Chondrocyte (in vitro differentiated cells): ENCODE measurements at places on chromosomes 13 and 19. TPM values are rescaled to one million over a fixed set of nuclear protein-coding genes. Genes with fewer than 3 reads are reported as not detected.
A peak's percentile ranks its signal among the peaks of the same experiment; 100 is the strongest.

GRCh38 chr19:58584498-58585441, 11.6 kb upstream of the MZF1 start:
- DNase-seq: no peak

DNA sequence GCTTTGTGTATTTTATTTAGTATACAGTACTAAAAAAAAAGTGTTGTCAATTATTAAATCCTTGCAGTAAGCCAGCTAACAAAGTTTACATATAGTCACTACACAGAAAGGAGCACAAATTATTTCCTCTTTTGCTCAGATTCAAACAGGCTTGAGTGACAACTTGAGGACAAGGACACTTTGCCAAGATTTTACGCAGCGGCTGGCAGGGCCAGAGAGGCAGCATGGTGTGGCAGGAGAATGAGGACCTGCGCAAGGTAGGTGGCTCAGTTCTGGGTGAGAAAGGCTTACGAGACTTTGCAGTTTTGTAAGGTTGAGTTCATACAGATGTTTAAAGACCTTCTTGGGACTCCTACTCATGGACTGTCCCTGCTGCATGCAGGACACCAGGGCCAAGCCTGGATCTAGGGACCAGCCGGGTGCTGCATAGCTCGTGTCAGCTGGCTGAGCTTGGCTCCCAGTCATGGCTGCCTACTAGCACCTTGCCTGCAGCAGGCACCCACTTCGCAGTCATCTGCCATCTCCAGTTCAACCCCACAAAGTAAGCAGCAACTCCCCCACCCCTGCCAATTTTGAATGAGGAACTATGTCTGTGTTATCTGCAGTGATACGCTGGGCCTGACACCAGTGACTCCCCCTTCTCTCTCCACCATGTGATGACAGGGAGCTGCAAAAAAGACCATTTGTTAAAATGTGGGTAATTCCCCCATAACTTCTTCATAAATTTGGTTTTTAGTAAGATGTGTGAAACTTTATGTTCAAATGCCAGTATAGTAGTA, 3.7 kb upstream of the TUBA3C start:
- DNase-seq: no peak

DNA sequence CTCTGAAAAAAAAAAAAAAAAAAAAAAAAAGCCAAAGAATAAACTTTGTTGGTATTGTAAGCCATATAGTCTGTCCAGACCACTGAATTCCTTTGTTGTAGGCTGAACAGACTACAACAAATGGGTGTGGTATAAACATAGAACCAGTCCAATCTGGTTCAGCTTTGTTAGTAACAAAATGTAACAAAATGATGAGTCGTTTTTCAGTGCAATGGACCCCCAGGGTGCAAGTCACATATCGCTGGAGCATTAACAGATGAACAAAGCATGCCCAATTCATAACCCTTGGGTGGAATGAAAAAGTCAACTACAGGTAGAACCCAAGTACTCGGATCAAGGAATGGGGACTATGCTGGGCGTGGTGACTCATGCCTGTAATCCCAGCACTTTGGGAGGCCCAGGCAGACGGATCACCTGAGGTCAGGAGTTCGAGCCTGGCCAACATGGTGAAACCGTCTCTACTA, 13.6 kb upstream of the FCHO1 start:
- no peak for DNase-seq

GRCh38 chr19:41435936-41436673, 3.6 kb downstream of the DMAC2 start:
- peak; percentile 47 for DNase-seq

GRCh38 chr19:23917856-23918255, 3.2 kb downstream of the ZNF726 start:
- no peak for DNase-seq

GRCh38 chr13:50898338-50898737, 11.3 kb upstream of the RNASEH2B start:
- no peak for DNase-seq

DNA sequence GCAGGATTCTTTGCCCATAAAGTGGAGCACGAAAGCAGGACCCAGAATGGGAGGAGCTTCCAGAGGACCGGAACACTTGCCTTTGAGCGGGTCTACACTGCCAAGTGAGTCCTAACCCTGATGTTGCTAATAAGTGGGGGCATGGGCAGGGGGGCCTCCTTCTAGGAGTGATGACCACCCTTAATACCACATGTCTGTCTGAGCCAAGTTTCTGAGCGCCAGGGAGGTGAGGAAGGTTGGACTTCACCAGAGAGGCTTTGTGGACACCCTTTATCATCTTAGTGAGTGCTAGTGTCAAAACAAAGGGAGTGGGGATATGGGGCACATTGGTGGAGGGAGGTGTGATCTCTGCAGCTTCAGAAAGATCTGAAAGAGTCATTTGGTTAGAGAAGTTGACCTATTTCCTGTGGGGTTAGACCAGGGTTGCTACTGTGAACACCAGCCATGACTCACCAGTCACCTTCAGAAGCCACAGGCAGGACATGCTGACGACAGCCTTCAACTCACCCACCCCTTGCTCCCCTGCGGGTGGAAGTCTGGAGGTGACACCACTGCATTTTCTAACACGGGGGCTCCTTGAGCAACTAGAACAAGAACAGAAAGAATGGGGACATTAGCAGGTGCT, 8.8 kb downstream of the ALOX5AP start:
- DNase-seq: no peak

DNA sequence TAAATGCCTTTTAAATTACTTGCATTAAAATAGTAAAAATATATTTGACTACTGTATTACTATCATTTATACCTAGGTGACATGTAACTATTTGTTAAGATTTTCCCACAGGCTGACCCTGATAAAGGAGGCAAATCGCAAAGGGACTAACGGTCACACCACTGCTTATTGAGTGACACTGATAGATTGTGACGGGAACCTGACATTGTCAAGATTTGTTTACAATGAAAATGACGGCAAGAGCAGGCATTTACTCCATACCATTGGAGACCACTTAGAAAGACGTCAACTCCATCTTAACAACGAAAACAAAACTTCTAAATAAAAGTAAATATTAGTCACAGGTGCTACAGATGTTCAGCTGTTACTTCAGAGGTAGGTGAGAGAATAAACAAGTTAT, 289.0 kb downstream of the DACH1 start:
- DNase-seq: no peak

- DNase-seq: no peak
Observed at GRCh38 chr19:4096049-4096892, 27.7 kb downstream of the MAP2K2 start.

GRCh38 chr13:43953370-43953769, 73.7 kb downstream of the LACC1 start:
- DNase-seq: no peak

DNA sequence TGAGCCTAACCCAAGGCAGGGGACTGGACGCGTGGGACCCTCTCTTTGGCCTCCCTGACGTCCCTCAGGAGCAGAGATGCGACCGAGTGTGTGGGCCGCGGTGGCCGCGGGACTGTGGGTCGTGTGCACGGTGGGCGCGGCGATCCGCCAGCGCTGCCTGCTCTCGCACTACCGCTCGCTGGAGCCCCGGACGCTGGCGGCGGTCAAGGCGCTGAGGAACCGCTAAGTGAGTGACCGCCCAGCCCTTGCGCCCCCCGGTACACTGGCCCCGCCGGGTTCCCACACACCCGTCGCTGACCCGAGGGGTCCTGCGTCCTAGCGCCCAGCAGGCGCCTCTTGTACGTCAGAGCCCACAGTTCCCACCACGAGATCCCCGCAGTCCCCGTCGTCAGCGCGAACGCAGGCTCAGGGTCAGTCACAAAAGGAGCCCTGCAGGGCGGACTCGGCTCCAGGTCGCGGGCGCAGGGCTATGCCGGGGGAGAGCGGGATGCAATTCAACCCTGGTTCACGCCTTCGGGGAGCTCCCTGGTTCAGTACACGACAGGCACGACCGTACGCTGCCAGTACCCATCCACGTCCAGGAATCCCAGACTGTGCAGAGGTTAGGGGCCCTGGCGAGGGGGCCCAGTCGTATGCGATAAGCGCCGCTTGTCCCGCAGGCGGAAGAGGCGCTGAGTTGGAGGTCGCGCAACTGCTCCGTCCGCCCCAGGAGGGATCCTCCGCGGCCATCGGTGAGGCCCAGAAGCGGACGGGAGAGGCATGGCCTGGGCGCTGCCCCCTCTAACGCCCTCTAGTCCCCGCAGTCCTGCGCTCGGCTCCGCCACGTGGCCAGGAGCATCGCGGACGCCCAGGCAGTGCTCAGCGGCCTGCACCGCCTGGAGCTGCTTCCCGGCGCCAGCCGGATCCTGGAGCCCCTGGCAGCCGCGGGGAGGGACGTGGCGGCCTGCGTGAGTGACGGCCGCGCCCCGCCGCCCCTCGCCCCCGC, 3.6 kb upstream of the IFNL2 start:
- DNase-seq: no peak

DNA sequence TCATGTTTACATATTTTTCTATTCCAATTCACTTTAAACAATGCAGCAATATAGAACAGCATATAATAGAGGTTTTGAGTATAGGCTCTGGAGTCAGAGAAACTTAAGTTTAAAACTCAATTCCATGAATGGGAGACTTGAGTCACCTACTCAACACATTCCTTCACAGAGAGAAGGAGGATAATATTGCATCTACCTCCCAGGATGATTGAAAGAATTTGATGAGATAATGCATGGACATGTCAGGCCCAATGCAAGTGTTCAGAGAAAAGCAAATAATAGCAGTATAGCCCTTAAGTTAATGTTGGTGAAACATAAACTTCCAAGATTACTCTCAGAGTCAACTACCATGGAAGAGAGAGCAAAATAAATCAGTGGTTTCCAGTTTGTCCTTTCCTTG, 170.2 kb downstream of the DCLK1 start:
- no peak for DNase-seq

GRCh38 chr13:30759748-30760147, 24.4 kb downstream of the ALOX5AP start:
- DNase-seq: no peak

- DNase-seq: no peak
Observed at GRCh38 chr13:83620530-83621220, 261.6 kb downstream of the SLITRK1 start.

DNA sequence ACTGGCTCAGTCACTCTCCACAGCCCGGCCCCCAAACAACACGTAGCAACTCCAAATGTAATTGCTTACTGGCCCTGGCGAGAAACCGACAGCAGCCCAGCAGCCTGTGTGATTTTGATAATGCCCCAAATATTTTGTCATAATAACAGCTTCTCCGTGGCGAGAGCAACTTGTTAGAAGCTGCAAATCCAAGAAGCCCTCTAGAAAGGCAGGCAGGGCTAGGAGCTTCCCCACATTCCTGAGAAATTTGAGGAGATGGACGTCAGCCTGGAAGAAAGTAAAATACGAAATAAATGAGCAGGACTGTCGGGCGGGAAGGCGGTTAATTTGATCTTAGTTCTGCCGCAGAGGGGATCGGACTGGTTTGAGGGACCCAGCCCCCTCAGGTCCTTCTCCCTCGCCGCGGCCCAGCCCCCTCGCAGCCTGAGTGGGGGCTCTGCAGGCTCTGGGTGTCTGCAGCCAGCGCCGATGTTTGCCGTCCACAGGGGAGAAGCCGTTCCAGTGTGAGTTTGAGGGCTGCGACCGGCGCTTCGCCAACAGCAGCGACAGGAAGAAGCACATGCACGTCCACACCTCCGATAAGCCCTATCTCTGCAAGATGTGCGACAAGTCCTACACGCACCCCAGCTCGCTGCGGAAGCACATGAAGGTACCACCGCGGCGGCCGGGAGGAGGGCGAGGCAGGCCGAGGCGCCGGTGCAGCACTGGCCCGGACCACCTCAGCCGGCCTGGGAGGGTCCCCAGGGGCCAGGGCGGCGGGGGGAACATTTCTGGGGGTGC, 3.1 kb downstream of the ZIC2 start:
- DNase-seq: no peak

DNA sequence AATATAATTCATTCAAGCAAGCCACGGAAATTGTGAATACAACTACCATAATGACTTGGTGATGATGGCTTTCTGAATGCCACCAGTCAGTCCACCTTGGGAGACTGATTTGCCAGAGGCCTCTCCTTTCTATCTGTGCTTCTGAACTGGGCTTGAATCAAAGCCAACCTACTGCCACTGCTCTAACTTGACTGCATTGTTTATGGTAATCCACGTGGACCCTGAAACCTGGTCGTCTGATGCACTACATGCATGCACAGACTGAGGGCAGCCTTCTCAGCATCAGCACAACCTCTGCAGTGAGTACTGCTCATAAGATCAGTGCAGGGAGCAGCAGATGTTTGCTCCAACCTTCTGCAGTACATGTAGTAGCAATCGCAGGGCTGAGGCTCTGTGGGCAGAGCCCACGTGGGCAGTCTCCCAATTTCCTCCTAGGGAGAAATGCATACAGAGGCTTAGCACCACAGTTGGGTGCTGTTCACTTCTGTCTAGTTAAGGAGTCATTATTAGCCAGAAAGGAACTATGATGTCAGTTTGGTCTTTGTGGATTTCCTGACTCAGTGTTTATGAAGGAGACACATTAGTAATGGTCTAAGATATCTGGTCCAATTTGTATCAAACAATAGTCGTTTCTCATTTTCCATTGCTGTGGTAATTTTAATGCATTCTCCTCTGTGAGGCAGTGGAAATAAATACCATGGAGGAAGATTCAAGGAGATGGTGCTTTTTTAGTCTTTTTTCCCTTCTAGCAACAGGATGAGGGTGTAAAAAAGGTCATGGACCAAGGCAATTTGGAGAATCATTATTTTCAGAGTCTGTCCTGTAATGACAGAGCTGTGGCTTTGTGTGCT, 82.5 kb downstream of the AKAP11 start:
- DNase-seq: no peak

- no peak for DNase-seq
Observed at GRCh38 chr19:18931316-18932162, 9.5 kb downstream of the HOMER3 start.

DNA sequence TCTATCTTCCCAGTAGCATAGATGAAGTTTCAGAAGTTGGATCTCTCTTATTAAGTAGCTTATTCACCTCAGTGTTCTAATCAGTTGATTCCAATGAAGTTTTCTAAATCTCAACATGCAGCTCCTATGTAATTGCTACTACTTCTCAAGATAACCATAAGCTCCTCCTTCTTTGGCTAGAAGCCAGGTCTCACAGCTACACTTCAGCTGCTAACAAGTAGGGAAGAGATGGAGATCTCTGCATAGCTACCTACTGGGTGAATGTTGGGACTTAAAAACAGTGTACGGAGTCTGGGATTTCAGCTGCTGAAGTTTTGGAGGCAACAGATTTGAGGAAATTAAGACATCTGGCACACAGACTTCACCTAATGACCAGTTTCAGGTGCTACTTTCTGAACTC, 661.0 kb downstream of the SLITRK1 start:
- no peak for DNase-seq

DNA sequence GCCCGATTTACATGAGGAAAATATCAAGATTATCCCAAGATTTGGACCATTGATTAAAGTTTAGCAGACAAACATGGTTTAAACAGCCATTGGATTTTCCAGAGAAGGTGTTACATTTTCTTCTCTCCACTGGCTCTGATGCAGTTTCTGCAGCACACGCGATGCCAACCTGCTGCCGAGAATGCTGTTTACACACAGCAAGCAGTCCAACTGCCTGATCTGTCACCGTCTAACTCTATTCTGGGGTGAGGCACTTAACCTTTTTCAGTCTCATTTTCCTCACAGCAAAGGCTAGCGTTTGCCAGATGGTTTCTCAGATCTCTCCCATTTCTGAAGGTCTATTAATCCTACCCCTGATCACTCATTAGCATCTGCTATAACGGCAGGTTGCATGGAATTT, 763.5 kb upstream of the GPC6 start:
- DNase-seq: no peak

Gene KCTD15
- total RNA-seq: 48.1 to 64.2 TPM (median 60.7 TPM) in 3 replicates

Gene PCDH8
- total RNA-seq: not detected in 3 replicates

Gene KLK15
- total RNA-seq: not detected in 3 replicates

Gene C1QTNF9B
- total RNA-seq: not detected in 3 replicates

Gene SIGLECL1
- not detected in 3 replicates for total RNA-seq

Gene C19orf85
- not detected in 3 replicates for total RNA-seq

Gene GRK1
- total RNA-seq: 0.07 TPM in 1 of 3 replicates, not detected in the others

Gene PTPRS
- total RNA-seq: 129 to 133 TPM (median 130 TPM) in 3 replicates

Gene FAM216B
- total RNA-seq: not detected in 3 replicates

Gene LMTK3
- 0.48 to 0.67 TPM (median 0.54 TPM) in 3 replicates for total RNA-seq
